T-helper 2 cell (primary cell): ENCODE measurements at places on chromosomes 2 and 18.

DNA sequence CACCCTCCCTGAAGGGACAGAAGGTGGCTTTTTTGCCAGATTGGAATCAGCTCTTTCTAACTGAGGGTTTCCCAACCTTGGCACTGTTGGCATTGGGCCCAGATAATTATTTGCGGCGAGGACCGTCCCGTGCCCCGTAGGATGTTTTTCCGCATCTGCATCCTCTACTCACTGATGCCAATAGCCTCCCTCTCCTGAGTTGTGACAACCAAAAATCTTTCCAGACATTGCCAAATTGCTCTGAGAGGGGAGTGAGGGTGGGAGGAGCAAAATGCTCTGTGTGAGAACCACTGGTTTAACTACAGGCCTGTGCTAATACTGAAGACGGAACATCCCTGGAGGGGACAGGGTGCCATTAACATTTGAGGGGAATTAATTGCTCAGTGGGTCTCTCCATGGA lies 33.6 kb upstream of the GLI2 start:
- DNase-seq: no peak

DNA sequence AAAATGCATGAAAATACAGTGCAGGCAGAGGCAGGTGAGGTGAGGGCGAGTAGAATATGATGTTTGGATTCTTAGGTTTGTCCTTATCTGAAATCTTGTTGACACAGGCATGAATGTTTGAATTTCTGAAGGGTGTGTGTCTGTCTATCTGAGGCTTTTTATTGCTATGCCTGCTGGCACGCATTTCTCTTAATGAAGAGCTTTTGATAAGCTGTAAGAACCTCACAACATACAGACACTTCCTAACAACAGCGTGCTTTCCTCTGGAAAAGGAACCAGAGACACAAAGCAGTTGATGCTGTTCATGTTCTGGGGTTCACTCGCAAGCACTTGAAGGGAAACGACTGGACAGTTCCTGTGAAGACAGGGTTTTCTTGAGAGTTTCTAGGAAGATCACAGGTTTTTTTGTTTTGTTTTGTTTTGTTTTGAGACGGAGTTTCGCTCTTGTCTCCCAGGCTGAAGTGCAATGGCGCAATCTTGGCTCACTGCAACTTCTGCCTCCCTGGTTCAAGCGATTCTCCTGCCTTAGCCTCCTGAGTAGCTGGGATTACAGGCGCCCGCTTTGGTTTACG lies 33.3 kb upstream of the CABLES1 start:
- DNase-seq: no peak

DNA sequence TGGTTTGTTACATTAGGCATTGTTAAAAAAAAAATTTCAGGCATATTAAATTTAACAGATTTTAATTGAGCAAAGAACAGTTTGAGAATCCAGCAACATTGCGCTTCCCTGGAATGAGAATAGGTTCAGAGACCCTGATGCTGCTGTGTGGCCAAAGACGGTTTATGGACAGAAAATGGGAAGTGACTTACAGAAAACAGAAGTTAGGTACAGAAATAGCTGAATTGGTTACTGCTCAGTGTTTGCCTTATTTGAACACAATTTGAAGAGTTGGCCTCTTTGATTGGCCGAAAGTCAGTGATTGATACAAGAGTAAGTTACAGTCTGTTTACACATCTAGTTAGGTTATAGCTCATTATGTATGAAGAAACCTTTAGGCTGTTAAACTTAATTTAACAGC lies 6.0 kb upstream of the NEDD4L start:
- DNase-seq: no peak

DNA sequence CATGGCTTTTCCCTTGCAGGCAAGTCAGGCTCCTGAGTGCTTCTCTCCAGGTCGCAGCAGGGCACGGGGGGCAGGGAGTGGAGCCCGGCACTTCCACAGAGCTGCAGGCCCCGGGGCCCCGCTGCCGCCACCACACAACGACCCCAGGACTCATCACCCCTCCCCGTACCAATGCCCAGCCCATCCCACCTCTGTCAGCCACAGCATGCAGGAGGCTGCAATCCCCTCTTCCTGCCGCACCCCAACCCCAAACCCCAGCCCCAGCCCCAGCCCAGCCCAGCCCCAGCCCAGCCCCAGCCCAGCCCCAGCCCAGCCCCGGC lies 288.0 kb downstream of the NDUFA10 start:
- no peak for DNase-seq

DNA sequence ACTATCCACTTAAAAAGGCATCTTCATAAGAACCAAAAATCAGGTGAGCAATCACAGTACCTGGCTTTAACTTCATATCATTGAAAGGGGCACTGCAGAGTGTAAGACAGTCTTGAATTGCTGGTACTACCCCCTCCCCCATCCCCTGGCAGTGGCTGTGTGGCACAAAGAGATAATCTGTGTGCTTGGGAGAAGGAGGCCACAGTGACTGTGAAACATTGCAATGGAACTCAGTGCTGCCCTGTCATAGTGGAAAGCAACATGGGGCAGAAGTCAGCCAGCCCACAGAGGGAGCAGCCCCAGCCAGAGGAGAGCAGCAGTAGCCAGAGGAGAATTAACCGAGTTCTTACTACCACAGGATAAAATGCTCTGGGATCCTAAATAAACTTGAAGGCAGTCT lies 45.3 kb upstream of the UGP2 start:
- DNase-seq: no peak

GRCh38 chr2:183349091-183349490 lies 224.8 kb downstream of the NUP35 start:
- no peak for DNase-seq

GRCh38 chr2:232495292-232495691 lies 7.7 kb upstream of the ECEL1 start:
- no peak for DNase-seq

DNA sequence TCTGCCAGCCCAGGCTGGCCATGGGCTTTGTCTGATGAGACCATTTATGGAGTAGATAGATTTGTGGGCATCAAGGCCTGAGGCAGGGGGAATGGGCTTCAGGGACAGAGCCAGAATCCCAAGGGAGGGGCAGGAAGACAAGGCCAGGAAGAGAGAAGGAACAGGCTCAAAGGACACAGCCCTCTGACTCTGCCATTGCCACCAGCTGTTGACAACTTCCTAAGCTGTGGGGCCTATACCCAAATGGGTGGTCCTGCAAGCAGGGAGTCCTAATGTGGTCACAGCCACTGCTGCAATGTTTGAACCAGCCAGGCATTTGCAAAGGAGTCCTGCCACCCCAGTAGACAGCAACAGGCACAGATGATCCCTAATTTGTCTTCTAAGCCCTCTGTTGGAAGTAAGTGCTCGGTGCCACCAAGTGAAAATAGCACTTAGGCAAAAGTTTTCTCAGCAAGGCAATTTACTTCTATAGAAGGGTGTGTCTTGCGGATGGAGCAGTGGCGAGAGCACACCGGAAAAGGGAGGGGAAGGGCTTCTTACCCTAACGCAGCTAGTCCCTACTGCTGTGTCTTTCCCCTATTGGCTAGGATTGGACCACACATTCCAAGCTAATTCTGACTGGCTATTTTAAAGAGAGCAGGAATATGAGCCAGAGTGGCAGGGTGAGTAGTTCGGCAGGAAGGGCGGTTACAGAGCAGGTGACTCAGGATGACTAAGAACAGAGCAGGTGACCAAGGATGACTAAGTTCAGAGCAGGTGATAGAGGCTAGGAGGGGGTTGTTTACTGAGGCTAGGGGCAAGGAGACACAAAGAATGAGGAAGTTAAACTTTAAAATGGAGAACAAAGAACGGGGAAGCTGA lies 47.2 kb downstream of the C1QL2 start:
- no peak for DNase-seq

DNA sequence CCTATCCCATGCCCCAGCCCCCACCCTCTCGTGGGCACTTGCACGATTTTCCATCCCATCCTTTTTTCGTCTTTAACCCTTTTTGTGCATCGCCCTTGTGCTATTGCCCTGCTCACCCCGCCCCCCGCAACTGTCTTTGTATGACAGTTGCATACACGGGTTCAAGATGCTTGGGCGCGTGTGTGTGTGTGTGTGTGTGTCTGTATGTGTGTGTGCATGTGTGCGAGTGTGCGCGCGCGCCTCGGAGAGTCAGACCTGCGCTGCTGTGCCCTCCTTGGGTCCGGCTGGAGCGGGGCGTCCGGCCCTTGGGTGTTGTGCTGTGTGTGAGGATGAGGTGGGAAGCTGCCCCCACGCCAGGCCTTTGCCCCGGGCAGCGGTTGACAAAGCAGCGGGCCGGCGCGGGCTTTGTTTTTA lies 230.7 kb downstream of the HAUS1 start:
- peak; percentile 49 for DNase-seq

GRCh38 chr2:117958186-117958585 lies 55.7 kb downstream of the CCDC93 start:
- DNase-seq: no peak

DNA sequence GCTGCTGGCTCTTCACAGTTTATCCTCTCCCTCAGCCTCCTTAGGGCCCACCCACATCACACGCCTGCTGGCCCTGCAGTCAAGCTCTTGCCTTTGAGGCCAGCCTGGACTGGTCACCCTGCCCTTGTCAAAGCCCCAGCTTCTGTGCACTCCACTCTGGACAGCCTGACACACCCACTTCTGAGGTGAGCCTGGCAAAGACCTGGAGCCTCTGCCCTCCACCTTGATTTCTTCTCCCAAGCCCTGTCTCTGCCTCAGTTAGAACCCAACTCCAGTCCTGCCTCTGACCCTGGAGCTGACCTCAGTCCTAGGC lies 37.0 kb upstream of the TAF1B start:
- DNase-seq: no peak

- no peak for DNase-seq
These were observed 15.5 kb upstream of the MGAT5 start for GRCh38 chr2:134238371-134238770.

- DNase-seq: no peak
These were observed 143.8 kb upstream of the ARL4C start for GRCh38 chr2:234640657-234641056.

- DNase-seq: peak; percentile 23
These were observed 809 bp downstream of the DBI start for GRCh38 chr2:119367472-119368099.

DNA sequence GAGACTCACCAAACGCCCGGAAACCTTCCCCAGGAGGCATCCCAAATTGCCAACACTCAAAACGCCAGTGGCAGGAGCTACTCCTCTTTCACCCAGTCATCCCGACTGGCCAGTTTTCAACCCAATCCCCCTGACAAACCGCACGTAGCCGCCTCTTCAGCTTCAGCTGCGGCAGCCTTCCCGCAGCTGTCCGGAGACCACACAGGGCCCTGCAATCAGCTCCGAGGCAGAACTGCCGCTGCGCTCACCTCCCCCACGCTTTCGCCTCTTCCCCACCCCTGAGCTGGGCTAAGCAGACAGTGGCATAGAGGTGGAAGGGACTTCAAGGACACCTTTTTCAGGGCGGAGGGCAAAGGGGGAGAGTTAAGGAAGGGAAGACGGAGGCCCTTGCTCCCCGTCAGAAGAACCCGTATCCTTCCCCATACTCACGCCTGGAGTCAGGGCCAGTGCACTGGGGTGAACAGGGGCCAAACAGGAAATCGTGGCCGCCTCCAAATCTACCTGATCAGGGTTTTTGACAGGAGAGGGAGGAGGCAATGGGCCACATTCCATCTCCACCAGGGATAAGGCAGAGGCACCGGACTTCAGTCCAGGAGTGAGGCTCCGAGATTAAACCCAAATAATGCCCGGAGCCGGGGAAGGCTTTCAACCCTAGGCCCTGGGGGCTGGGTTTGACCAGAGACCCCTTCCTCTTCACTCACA lies 16.9 kb downstream of the CYP26B1 start:
- no peak for DNase-seq

GRCh38 chr2:176291335-176291734 lies 22.1 kb downstream of the MTX2 start:
- no peak for DNase-seq

DNA sequence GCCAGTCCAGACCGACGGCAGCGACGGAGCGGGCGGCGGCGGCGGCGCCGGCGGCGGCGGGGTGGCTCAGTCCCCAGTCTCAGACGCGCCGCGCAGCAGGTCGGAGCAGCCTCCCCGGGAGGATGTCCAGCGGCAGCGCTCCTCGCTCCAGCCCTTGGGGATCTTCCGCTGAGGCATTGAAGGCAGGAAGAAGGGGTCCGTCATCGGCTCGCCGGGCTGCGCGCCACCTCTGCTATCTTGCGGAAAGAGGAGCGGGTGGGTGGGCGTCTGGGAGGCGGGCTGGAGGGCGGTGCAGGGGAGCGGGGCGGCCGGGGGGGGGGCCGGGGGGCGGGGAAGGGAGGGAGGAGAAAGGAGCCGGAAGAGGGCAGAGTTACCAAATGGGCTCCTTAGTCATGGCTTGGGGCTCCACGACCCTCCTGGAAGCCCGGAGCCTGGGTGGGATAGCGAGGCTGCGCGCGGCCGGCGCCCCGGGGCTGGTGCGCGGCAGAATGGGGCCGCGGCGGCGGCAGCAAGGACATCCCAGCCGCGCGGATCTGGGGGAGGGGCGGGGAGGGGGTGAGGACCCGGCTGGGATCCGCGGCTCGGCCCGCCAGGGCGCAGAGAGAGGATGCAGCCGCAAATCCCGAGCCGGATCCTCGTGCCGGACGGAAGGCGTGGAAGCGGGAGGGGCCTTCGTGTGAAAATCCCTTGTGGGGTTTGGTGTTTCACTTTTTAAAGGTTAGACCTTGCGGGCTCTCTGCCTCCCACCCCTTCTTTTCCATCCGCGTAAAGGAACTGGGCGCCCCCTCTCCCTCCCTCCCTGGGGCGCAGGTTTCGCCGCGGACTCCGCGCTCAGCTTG lies at the start of gene NETO1:
NETO1 (minus strand) TSS at position 242 of the 839 bp plus-strand sequence. CDS start 696 bp downstream, outside the sequence.
- no peak for DNase-seq

DNA sequence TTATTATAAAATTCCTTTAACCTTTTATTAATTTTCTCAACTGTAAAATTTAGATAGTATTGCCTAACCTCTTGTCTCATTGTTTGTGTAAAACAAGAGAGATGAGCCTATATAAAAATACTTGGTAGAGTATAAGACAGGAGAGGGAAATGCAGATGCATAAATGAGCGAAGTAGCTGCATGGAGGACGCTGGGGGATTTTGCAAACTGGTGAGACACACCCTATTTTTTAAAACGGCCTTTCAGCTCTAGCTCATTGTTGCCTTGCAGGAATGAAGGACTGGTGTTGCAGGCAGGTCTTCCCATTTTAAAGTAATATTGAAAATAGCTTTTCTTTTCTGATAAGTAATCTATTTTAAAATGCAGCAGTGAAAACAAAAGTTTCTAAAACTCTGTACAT lies 435.3 kb upstream of the HNRNPA3 start:
- DNase-seq: no peak

GRCh38 chr2:193506035-193506434 lies 1311.3 kb upstream of the TMEFF2 start:
- no peak for DNase-seq

GRCh38 chr2:64637000-64637635 lies 16.6 kb downstream of the SERTAD2 start:
- no peak for DNase-seq
